ENCODE measurements at places on chromosomes 12 and 14. TPM values are rescaled to one million over a fixed set of nuclear protein-coding genes. Genes with fewer than 3 reads are reported as not detected.

The FSCB gene
- 0.80 TPM for total RNA-seq

The SMIM41 gene
- total RNA-seq = 6.5 TPM

- no peak for DNase-seq
These were observed 977.5 kb upstream of the LRFN5 start for GRCh38 chr14:40629144-40629543.

DNA sequence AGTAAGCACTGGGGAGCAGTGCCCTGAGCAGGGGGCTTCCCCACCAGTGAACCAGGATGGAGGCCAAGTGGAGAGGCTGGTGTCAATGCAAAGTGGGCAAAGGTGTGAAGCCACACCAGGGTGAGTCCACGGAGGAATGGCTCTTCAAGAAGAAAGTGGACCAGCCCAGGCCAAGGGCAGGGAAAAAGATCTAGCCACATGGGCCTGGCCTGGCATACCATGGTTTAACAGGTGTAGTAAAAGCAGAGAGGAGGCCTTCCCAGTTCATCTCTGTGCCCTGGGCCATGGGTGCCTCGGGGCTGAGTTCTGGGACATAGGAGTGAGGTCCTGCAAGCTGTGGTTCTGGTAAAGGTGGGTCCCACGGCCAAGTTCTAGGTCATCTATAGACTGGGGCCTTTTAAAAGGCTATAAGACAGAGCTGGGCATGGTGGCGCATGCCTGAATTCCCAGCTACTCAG lies 153.4 kb downstream of the DPF3 start:
- no peak for DNase-seq

- no peak for DNase-seq
These were observed 4.8 kb upstream of the GLT8D2 start for GRCh38 chr12:104054681-104055346.

Data from lung (tissue), 17 donors.